Fibroblast of mammary gland (primary cell): ENCODE measurements at places on chromosomes 3 and 15.
A peak's percentile ranks its signal among the peaks of the same experiment; 100 is the strongest.

GRCh38 chr15:58521293-58521991, 89.7 kb downstream of the LIPC start:
- DNase-seq: peak; percentile 58

- DNase-seq: peak; percentile 88
Measured at GRCh38 chr3:114380233-114380651, 86.4 kb downstream of the TIGIT start.

DNA sequence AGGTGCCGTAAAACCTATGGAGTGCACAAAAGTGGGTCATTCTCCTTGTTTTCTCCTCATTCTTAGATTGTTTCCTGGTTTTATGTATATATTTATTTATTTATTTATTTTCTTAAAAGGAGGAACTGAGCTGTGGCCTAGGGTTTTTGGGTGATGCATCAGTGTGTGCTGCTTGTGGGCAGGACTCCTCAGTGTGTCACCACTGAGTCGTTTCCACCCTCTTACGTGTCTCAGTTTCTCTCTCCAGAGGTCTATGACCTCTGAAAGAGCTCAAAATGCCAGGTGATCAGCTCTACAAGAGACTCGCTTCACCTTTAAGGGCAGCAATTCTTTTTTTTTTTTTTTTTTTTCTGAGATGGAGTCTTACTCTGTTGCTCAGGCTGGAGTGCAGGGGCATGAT, 72.9 kb downstream of the CD200 start:
- DNase-seq: peak; percentile 38

DNA sequence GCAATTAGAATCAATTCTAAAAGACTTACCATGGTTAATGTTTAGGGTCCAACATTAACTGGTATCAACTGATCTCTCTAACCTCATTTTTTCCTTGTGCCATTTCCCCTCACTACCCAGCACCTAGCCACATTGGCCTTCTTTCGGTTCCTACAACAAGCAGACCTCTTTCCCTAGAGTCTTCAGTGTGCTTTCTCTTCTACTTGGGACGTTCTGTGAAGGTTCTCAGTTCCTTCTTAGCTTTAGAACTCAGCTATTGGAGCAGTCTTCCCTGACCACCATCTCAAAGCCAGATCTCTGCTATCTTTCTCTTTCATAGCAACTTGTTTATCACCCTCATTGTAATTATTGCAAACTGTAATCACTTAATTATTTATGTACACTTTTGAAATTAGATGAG, 31.5 kb upstream of the MINDY4B start:
- DNase-seq: no peak

GRCh38 chr3:106302451-106303221, 433.8 kb upstream of the CBLB start:
- no peak for DNase-seq

DNA sequence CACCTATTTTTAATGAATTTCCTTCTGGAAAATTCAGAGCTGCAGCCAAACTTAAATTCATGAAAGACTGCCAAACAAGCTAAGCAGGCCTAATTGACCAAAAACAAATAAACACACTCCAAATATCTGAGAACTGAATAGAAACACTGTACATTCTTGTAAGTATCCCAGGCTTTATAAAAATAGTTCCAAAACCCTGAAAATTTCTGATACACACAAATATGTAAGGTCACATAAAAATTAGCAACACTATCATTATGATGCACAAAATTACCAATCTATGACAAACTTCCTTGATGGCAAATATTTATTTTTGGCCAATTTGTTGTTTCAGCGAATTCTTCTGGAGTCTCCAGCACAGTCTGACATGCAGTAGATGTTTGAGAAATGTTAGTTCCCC, 117.9 kb upstream of the UBE2E2 start:
- no peak for DNase-seq
